NCI-H187 (cell line): ENCODE measurements at places on chromosomes 16 and 17.

DNA sequence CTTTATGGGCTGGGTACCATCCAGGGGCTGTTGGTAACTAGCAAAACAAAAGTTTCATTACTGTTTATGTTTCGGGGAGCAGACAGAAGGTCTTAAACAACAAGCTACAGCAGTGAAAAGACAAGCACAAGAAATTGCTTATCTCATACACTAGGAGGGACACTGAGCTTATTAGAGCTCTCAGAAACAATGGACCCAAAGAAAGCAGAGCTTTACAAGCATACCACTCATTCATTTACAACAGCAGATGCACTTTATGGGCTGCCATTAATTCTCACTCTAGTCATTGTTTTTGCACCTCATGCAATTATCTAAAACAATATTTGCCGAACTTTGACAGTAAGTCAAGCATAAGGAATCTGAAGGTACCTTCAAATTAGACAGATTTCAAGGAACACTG lies 10.0 kb downstream of the KRT16 start:
- no peak for DNase-seq

DNA sequence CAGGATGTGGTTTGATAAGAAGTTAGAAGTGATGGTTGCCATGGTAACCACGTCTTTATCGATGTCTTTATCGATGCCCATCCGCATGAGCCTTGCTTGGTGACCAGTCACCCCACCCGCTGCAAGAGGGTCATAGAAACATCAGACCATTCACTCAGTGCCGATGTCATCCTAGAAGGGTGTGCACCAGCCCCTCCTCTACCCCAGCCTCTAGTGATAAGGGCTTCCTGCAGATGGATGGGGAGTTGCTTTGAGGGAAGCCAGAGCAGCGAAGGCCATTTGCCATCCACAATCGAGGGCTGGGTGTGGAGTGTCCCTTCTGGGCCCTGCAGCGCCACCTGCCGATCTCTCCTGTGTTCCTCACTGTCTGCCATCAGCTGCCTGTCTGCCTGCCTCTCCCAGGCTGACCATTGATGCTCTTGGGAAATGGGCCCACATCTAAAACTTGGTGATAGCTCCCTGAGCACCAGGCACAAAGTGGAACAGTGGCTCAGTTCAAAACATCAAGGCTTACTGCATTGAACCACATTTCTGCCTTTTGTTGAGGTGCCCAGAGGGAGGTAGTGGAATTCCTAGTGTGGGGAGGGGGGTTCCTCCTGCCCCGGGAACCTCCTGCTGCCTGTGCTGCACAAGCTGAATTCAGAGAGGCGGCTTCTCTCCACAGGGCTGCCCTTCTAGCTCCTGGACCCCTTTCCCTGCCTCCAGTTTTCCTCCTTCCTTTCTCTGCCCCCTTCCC lies 8.9 kb downstream of the CALB2 start:
- no peak for DNase-seq

DNA sequence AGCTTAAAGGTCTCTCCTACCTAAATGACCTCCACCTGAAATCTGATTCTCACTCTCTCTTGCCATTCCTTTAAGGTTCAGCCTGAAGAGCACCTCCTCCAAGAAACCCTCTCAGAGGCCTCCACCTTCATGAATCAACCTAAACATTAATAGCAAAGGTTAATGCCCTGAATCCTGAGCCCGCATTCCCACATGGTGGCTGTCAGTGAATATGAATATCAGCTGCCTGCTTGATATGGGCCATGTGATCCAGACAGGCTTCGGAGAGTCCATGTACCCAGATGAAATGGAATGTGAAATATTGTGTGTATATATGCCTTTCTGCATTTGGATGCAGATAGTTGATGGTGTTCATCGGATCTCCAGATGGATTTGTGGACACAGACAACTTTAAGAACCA lies 317.5 kb downstream of the TOX3 start:
- DNase-seq, result no peak

GRCh38 chr17:42562388-42563142 lies 617 bp downstream of the COASY start:
- no peak for DNase-seq

GRCh38 chr17:36205637-36206485 lies 5.0 kb upstream of the CCL4L2 start:
- DNase-seq, result no peak

- no peak for DNase-seq
These were observed 184.8 kb upstream of the GSE1 start for GRCh38 chr16:85428168-85428898.

GRCh38 chr16:56852401-56852730 lies 12.6 kb upstream of the SLC12A3 start:
- no peak for DNase-seq

DNA sequence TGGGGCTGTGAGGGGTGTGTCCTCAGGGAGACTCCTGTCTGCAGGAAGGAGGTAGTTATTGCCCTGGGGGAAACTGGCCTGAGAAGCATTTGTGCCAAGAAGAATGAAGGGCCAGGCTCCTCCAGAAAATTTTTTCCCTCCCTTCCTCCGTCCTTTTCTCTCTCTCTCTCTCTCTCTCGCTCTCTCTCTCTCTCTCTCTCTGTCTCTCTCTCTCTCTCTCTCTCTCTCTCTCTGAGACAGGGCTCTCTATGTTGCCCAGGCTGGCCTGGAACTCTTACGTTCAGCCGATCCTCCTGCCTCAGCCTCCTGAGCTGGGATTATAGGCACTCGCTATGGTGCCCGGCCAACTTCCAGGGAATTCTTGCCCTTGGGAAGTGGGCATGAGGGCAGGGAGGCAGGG lies 11.5 kb downstream of the CD300E start:
- no peak for DNase-seq

DNA sequence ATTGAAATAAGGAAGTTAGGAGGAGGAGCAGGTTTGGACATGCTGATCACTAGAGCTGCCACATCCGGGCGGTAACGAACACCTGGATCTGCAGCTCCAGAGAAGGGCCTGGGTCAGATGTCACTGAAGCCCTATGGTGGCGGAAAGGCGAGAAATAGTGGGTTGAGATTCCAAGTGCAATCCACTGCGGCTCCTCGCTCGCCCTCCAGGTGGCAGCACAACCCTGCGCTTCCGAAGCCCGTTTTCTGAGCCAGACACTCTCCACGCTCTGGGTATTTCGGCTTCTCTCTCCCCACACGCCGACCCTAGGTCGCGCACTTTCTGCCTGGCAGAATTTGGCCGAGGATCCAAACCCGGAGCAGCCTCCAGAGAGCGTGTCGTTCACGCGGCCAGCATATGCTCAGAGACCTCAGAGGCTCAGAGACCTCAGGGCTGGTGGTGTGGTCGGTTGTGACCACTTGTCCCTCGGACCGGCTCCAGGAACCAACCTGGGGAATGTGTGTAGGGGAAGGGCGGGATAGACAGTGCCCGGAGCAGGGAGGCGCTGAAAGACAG lies 922 bp upstream of the SLC2A4 start:
- peak; percentile 17 for DNase-seq

DNA sequence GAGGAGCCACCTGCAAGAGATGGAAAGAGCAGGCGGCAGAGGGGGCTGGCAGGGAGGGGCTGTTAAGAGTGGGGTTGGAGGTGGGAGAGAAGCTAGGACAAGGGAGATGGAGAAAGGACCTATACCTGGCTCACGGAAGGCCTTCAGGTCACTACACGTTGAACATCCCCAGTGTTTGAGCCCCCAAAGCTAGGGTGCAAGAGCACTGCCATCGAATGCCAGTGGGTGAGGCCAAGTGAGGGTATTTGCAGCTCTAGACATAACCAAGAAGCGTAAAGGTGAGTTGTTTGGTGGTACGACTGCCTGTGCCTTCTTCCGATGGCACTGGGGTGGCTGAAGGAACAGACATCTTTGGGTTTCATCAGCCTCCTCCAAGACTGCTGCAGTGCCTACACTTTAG lies 17.0 kb upstream of the HERPUD1 start:
- DNase-seq, result no peak

- DNase-seq, result no peak
These were observed 19.6 kb upstream of the ATP2A3 start for GRCh38 chr17:3983606-3984484.

DNA sequence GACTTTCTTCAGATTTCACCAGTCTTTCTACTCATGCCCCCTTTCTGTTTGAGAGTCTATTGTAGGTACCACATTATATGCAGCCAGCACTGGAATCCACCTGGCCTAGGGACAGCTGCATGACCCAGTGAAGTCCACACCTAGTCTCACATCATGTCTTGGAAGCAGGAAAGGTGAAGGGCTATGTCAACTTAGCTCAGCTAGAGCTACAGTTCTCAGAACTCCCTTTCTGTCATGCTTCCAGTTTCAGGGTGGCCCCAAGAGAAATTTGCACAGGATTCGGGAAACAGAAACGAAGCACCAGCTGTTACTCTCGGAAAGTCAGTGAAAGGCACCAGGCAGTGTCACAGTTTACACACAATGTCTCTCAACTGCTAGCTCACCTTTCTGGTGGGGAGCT lies 51.6 kb upstream of the NLRP1 start:
- DNase-seq, result no peak

- DNase-seq, result no peak
These were observed 147.8 kb downstream of the PRKCA start for GRCh38 chr17:66450008-66450851.
